Brain (organoid and tissue), 16 donors: ENCODE measurements at places on chromosomes 1 and 21.
A peak's percentile ranks its signal among the peaks of the same experiment; 100 is the strongest.

DNA sequence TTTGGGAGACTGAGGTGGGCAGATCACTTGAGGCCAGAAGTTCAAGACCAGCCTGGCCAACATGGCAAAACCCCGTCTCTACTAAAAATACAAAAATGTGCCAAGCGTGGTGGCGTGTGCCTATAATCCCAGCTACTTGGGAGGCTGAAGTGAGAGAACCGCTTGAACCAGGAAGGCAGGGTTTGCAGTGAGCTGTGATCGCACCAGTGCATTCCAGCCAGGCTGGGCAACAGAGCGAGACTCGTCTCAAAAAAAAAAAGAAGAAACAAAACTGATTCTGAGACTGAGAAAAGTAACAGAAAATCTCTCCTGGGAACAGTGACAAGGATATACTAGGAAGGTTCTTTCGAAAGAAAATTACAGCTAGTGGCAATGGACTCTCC is 20.9 kb downstream of the USP48 start:
- peak; percentile 48 for DNase-seq

DNA sequence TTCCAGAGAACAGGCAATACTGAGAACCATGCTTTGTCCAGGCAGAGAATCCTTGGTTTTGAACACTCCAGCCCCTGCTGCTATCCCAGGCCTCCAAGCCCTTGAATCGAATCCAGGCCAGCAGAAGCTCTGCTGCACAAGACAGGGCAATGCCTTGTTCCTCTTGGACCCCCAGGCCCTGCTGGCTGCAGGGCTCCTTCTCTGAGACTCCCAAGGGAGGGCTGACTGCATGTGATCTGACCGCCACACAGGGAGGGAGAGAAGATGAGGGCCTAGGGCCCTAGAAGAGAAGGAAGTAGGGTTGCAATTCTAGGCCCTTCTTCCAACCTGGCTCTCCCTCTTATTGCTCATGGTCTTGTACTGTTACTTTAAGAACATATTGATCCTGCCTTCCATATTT is 160.6 kb upstream of the EDN2 start:
- no peak for DNase-seq

DNA sequence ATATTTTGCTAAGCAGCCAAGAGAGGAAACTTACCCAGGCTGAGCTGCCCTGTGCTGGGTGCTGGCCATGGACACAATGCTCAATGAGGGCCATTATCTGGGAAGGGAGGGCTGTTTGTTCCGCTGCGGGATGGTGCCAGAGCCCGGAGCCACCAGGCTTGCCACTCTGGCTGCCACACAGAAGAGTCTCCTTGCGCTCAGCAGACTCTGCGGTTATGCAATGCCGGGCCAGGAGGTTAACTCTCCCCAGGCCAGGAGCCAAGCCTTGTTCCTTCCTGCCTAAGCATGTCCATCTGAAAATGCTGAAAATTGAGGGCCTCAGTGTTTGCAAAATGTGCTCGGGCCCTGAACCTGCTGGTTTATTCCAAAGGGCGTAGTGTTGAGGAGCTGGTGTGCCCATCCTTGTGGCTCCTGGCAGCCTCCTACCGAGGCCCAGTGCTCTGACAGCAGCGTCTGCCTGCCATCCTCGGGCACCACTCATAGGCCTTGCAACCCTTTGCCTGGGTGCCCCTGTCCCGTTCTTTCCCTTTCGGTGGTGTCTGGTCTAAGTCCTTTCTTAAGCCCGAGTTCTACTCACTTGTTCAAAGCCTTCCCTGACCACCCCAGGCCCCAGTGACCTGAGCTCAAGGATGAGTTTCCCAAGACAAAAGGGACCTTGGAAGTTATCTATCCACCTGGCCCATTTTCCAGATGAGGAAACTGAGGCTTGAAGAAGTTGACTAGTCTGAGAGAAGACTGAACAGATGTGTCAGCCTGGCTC is 133.8 kb upstream of the EDN2 start:
- peak; percentile 51 for DNase-seq

GRCh38 chr21:29715089-29715488 is 224.7 kb downstream of the GRIK1 start:
- DNase-seq: no peak

DNA sequence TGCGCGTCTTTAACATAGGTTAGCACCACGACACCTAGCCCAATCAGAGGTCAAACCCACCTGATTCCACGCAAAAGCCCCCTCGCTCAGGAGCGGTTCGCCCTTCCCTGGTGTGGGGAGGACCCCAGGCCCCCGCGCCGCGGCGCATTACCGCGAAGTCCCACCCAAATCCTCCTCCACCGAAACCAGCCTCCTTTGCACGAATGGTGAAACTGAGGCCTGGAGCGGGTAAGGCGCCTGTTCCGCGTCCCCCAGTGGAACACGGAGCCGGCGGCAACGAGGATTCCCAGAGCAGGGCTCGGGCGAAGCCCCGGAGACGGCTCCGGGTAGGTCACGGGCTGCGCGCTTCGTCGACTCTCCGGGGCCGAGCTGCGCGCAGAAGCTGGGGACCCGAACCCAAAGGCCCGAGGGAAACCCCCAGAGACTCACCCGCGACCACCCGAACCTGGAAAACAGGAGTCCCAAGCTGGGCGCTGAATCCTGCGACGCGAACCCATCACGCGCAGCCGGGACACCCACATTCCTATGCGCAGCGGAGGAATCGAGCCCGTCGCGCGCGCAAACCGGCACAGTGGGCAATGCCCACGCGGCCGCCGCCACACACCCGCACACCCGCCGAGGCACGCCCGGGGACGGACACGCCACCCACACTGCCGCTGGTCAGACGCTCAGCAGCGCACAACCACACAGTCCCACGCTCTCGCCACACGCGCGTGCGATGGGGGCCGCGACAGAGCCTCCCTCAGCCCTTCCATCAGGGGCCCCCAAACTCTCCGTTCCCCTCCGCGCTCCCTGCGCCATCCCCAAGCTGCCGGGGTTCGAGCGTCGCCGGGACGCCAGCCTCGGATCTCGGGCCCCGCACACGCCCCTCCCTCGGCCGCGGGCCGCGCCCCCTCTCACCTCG is 507 bp downstream of the GLIS1 start:
- DNase-seq: peak; percentile 31

DNA sequence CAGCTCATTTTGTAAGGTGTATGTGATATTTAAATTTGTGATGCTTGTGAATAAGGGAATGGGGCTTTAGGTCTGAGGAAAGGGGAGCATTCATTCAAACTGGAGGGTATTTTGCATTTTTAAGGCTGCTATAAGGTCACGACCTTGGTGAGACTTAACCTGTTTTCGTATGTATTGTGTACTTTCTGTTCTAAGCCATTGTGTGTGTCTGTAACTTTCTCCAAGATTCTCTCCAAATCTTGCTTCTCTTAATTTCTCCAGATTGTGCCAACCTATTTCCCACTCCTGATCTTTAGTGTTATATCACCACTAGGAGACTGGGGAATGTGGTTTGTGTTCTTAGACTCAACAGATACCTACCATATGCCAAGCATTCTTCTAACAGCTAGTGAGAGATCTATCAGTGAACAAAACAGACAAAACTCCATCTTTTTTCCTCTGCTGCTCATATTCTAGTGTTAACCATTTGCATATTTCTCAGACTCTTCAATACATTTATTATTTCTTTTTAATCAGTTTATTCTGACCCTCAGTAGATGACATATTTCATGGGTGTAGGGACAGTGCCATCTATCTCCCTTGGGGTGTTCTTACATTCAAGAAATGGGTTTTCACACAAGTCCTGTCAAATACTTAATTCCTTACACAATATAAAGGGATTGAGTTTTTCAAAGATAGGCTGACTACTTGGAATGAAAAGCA is 27.5 kb downstream of the ATP1B1 start:
- no peak for DNase-seq

GRCh38 chr1:156539818-156540355 is 32.5 kb downstream of the IQGAP3 start:
- DNase-seq: no peak

DNA sequence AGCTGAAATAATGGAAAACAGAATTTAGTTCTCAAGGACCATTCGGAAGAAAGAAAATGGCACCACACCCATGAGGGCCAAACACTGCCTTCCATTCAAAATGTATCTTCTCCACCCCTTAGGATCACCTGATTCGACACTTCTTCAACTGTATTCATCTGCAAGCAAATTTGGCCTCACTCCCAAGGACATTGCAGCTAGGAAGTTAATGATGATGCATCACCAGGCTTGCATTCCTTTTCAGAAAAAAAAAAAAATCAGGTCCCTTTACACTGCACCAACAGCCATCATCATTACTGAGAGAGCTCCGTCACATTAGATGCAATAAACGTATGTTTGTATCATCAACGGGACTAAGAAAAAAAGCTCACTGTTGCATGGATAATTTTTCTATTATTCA is 368.3 kb downstream of the PCP4 start:
- DNase-seq: peak; percentile 13

GRCh38 chr1:203026031-203026665 is at the start of gene PPFIA4:
Gene PPFIA4, plus strand, starts transcription at chr1:203026491. Its CDS starts 12,518 bp downstream, at chr1:203039009.
- peak; percentile 94 for DNase-seq

DNA sequence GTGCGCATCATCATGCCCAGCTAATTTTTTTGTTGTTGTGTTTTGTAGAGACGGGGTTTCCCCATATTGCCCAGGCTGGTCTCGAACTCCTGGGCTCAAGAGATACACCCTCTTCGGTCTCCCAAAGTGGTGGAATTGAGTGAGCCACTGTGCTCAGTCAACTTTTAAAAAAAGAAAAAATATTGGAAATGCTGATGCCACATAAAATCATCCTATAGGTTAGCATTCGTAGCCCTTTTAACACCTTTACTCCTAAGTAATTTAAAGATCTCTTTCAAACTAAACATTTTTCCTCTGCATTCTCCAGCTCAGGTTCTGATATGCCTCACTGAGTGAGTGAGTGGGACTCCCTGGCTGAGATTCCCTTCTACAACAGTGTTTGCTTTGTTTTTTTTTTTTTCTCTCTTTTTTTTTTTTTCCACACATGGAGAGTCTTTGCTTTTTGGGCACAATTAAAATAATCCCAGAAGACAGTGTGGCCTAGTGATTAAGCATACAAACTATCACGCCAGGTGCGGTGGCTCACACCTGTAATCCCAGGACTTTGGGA is 74.0 kb downstream of the LPGAT1 start:
- no peak for DNase-seq

DNA sequence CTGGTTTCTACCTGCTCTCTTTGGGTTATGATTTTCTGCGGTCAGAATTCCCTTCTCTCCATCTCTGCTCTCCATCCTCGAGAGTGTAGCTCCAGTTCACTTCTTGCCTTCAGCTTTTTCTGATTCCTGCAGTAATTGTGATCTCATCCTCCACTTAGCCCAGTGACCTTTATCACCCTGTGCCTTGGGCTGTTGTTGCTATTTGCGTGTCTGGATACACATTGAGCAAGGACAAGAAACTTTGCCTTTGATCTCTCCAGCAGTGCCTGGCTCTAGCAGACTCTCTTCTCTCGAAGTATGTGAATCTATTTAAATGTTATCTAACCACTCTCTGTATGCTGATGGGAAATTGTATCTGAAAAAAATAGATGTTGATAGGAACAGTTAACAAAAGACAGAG is 76.4 kb upstream of the MARK1 start:
- DNase-seq: no peak

DNA sequence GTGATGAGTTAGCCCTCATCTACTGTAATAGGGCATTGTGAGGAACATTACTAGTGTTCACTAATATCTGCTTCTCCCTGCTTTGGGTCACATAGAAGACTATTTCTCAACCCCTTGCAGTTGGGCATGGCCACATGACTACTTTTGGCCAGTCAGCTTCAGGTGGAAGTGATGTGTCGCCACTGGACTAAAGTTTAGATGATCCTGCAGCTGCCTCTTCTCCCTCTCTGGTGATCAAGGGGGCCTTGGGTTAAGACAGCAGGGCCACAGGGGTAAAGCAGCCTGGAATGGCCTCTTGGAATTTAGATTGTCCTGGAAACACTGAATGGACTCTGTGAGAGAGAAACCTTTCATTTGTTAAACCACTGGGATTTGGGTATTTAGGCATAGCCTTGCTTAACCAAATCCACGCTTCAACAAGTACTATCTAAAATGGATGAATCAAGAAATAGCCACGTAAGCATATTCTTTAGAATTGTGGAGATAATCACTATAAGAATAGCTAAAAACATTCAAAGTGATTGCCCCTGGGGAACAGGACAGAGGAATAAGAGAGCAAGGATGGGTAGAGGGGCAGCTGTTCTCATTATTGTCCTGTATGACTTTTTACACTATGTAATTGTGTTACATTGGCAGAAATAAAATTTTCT is 41.2 kb downstream of the OPRD1 start:
- no peak for DNase-seq

GRCh38 chr1:110213143-110213540 is 3.0 kb downstream of the KCNC4 start:
- DNase-seq: no peak

- peak; percentile 26 for DNase-seq
Measured at GRCh38 chr1:202811296-202812175, 782 bp downstream of the PCAT6 start.

- no peak for DNase-seq
Measured at GRCh38 chr21:38768471-38769063, 37.2 kb upstream of the ETS2 start.

DNA sequence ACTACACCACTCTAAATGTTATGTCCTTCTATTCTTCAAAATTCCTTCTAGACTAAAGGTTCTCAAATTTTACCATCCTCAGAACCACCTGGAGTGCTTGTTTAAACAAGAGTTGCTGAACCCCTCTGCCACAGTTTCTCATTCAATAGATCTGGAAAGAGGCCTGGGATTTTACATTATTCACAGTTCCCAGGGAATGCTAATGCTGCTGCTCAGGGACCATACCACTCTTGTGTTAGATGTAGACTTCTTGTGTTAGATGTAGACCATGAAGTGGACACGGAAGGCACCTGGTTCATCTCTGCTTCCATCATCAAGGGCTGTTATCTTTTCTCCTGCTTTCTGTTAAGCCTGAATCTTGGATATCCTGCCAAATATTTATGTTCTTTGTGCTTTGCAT is 31.3 kb upstream of the CCN1 start:
- no peak for DNase-seq

DNA sequence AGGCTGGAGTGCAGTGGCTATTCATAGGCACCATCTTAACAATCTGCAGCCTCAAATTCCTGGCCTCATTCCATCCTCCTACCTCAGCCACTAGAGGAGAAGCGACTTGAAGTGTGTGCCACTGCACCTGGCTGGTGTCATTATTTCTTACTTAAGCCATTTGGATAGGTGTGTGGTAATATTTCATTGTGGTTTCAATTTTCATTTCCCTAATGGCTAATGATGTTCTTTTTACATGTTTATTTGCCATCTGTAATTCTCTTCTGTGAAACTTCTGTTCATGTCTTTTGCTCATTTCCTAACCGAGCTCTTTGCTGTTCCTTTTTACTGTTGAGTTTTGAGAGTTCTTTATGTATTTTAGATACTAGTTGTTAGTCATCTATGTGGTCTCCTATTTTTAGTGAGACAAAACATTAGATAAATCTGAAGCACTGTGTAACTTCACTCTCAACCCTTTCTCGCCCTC is 66.8 kb downstream of the SLC27A3 start:
- no peak for DNase-seq

DNA sequence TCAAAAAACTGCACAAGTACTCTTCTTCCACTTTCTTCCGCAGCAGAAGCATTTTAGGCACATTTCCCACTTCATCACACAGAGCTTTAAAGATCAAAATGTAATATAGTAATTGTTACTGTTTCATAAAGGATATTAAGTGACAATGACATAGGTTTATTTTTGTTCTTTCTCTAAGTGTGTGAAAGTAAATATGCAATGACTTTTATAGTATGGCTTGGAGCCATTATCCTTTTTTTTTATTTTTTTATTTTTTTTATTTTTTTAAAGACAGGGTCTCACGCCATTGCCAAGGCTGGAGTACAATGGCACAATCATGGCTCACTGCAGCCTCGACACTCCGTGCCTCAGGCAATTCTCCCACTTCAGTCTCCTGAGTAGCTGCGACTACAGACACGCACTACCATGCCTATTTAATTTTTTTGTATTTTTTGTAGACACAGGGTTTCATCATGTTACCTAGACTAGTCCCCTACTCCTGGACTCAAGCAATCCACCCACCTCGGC is 7.0 kb downstream of the TRIM33 start:
- DNase-seq: peak; percentile 20
